ENCODE measurements at places on chromosomes 7 and 10.

GRCh38 chr10:6721480-6721879 lies 141.4 kb upstream of the PRKCQ start:
- peaks cover 56% of the 10 kb centered on the region for H3K27me3 ChIP-seq
- H3K4me1 ChIP-seq = peaks cover 11% of the 10 kb centered on the region
- H3K4me3 ChIP-seq = no peak overlapping the region
- peaks cover 2% of the 10 kb centered on the region for H3K36me3 ChIP-seq

DNA sequence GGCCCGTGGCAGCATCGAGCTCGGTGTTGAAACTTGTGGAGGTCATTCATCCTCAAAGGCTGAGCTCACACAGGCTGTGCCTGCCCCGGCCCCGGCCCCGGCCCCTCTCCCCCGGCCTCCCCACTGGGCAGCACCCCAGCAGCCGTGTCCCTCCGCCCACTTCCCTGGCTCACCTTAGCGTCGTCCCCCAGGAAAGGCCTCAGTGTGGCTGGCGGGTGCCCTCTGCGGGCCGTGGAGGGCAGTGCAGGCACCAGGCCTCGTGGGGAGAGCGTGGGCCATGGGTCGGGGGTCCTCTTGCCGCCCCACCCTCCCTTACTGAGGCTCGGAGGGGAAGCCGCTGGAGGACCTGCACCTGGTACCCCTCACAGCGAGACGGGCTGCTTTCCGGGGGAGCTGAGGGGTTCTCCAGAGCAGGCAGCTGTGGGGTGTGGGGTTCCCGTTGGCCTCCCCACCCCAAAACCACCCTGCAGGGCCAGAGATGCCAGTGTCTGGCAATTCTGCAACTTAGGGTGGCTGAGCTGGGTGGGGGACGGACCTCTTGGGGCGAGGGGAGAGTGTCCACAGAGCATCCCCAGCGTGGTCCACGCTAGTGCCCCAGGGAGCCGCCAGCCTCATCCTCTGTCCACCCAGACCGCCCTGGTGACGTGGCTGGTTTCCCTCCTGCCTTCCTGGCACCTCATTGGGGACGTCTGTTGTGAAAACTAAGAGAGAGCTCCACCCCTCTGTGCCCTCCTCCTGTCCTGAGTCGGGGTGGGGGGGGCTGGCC lies 44.2 kb upstream of the DPYSL4 start:
- no peak overlapping the region for H3K27ac ChIP-seq
- DNase-seq = peak; percentile 69
- no peaks in the 10 kb centered on the region for H3K36me3 ChIP-seq
- H3K4me1 ChIP-seq = no peaks in the 10 kb centered on the region

DNA sequence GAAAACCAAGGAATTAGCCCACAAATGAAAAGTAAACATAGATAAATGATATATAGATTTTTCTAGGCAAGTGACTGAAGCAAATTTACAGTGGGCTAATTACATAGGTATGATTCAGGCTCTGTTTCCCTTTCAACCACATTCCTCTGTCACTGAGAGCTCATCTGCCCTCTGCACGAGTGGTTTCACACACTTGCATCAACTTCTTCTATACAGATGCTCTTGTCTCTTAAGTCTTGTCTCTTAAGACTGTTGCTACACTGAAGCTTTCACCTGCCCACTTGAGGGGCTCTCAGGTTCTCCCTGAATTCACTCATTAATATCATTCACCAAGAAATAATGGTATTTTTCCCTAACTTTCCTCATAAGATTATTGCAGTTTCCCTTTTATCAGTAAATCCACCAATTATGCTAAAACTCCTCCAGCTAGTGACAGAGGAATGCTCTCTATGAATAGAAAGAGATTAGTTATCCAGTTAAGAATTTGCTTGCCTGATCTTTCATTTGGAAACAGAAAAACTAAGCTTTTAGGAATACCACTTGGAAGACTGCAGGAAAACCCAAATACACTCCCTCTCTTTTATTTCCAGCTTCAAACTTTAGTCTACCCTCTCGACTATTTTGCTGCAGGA lies 95.7 kb downstream of the ELAPOR2 start:
- peak overlapping the region; percentile 58 for H3K4me3 ChIP-seq
- peaks cover 18% of the 10 kb centered on the region for H3K36me3 ChIP-seq
- DNase-seq = peak; percentile 37
- peaks cover 29% of the 10 kb centered on the region for H3K4me1 ChIP-seq

DNA sequence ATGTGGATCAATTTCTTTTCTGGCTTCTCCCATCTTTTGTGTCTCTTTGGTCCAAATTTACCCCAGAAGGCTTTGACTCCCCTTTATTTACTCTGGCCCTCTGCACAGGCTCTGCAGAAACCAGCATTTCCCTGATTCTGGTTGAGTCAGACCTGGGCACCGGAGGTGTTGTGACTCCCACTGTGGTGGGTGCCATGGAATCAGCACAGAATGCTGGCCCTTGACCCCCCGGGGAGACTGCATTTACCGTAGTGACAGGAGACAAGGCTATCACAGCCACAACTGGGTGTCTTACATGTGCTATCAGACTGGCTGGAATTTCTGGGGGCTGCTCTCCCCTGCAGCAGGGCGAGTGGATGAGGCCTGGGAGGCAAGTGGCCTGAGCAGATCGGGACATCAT lies 37.6 kb downstream of the PLXDC2 start:
- no peaks in the 10 kb centered on the region for H3K4me1 ChIP-seq
- no peak overlapping the region for H3K27ac ChIP-seq
- no peak overlapping the region for H3K4me3 ChIP-seq
- no peaks in the 10 kb centered on the region for H3K27me3 ChIP-seq
- DNase-seq = no peak
- no peaks in the 10 kb centered on the region for H3K36me3 ChIP-seq

- peak overlapping the region; percentile 31 for H3K27ac ChIP-seq
- peaks cover 21% of the 10 kb centered on the region for H3K4me1 ChIP-seq
- peak overlapping the region; percentile 47 for H3K4me3 ChIP-seq
- H3K27me3 ChIP-seq = peaks cover 45% of the 10 kb centered on the region
- DNase-seq = peak; percentile 20
- H3K36me3 ChIP-seq = peaks cover 16% of the 10 kb centered on the region
Observed at GRCh38 chr10:91378061-91378460, 32.1 kb upstream of the HECTD2 start.

DNA sequence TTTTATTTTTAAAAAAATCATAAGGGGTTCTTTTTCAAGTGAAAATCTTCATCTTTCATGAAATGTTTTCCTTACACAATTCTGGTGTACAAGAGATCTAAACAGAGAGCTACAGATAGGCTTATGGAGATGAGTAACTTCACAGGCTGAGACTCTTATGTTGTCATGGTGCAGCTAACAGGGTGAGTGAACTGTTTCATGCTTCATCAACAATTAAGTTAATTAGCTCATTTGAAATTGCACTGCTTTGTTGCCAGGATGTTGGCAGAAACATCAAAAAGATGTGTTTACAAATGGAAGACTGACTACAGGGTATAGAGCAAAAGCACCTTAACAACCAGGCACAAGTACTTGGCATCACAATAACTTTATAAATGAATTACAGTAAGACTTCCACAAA lies 230.8 kb downstream of the FOXP2 start:
- H3K27me3 ChIP-seq = no peaks in the 10 kb centered on the region
- no peak overlapping the region for H3K4me3 ChIP-seq
- no peak overlapping the region for H3K27ac ChIP-seq
- no peaks in the 10 kb centered on the region for H3K36me3 ChIP-seq
- DNase-seq = no peak

DNA sequence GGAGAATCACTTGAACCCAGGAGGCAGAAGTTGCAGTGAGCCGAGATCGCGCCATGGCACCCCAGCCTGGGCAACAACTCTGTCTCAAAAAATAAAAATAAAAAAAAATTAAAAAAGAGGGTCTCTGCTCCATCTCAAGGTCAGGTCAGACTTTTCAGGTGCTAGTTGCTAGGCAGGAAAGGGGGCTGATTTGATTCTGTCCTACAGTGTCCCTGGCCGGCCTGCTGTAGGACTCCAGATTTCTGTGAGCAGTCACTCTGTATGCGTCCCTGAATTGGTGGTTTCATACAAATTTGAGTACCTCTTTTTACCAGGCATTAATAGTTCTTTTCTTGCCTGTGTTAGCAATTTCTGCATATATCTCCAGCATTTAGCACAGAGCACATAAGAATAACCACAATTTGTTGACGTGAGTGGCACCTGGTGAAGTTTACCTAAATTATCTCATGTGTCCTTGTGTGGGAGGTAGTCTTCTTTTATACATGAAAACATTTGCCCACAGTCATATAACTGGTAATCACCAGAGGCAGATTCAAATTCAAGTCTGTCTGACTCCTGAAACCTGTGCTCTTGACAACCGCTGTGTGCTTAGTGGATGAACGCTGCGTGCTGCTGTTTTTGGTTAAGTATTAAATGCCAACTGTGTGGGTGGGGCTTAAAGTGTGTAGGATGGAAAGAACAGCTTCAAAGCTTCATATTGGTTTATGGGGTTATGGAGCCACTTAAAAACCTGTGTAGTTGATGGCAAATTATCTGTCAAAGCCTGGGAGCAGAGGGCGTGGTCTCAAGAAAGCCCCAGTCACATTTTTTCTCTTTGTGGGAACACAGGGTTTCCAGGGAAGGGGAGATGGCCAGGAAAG lies 3.2 kb upstream of the ZNF775 start:
- H3K27ac ChIP-seq = peak overlapping the region; percentile 91
- peak; percentile 49 for DNase-seq
- peaks cover 59% of the 10 kb centered on the region for H3K4me1 ChIP-seq
- peak overlapping the region; percentile 67 for H3K4me3 ChIP-seq
- no peaks in the 10 kb centered on the region for H3K27me3 ChIP-seq

- H3K27me3 ChIP-seq = no peaks in the 10 kb centered on the region
- H3K4me1 ChIP-seq = no peaks in the 10 kb centered on the region
- H3K36me3 ChIP-seq = peaks cover 5% of the 10 kb centered on the region
- H3K27ac ChIP-seq = no peak overlapping the region
Observed at GRCh38 chr7:144632724-144633123, 203.1 kb downstream of the TPK1 start.

- H3K36me3 ChIP-seq = no peaks in the 10 kb centered on the region
- no peaks in the 10 kb centered on the region for H3K27me3 ChIP-seq
- H3K4me1 ChIP-seq = peaks cover 14% of the 10 kb centered on the region
- peak overlapping the region; percentile 22 for H3K4me3 ChIP-seq
- DNase-seq = no peak
- peak overlapping the region; percentile 98 for H3K27ac ChIP-seq
Observed at GRCh38 chr7:136130511-136131303, 153.5 kb upstream of the MTPN start.

- H3K27ac ChIP-seq = no peak overlapping the region
- no peak for DNase-seq
- H3K36me3 ChIP-seq = no peaks in the 10 kb centered on the region
- H3K4me3 ChIP-seq = no peak overlapping the region
- no peaks in the 10 kb centered on the region for H3K4me1 ChIP-seq
- H3K27me3 ChIP-seq = peaks cover 49% of the 10 kb centered on the region
Observed at GRCh38 chr10:100776671-100777070, 31.3 kb downstream of the PAX2 start.

- no peaks in the 10 kb centered on the region for H3K36me3 ChIP-seq
- H3K27me3 ChIP-seq = peaks cover 15% of the 10 kb centered on the region
- peak; percentile 38 for DNase-seq
- H3K4me1 ChIP-seq = peaks cover 14% of the 10 kb centered on the region
- H3K27ac ChIP-seq = no peak overlapping the region
- peak overlapping the region; percentile 47 for H3K4me3 ChIP-seq
Observed at GRCh38 chr7:516606-517456, 2.8 kb downstream of the PDGFA start.

DNA sequence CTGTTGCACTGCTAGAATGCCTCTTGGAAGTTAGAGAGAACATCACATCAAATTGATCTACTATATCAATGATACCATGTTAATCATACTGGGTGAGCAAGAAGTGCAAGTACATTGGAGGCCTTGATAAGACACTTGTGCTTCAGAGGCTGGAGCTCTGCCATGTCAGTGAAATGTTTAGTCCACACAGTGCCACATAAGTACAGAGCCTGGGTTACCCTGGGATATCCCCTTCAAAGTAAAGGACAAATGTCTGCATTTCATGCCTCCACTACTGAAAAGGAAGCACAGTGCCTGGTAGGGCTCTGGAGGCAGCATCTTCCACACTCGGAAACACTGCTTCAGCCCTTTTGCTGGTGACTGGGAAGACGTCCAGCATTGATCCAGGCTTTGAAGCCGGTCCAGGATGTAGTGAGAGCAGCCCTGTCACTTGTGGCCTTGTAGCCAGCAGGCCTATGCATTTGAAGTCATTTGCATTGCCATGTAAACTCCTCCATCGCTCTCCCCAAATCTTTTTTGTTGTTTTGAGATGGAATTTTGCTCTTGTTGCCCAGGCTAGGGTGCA lies 15.7 kb upstream of the STN1 start:
- H3K4me1 ChIP-seq = no peaks in the 10 kb centered on the region
- no peak overlapping the region for H3K4me3 ChIP-seq
- no peak overlapping the region for H3K27ac ChIP-seq
- no peaks in the 10 kb centered on the region for H3K36me3 ChIP-seq
- H3K27me3 ChIP-seq = no peaks in the 10 kb centered on the region

- H3K27me3 ChIP-seq = no peaks in the 10 kb centered on the region
- DNase-seq = no peak
- no peaks in the 10 kb centered on the region for H3K36me3 ChIP-seq
- no peak overlapping the region for H3K27ac ChIP-seq
- no peaks in the 10 kb centered on the region for H3K4me1 ChIP-seq
Observed at GRCh38 chr7:16129431-16130110, 291.8 kb downstream of the CRPPA start.

DNA sequence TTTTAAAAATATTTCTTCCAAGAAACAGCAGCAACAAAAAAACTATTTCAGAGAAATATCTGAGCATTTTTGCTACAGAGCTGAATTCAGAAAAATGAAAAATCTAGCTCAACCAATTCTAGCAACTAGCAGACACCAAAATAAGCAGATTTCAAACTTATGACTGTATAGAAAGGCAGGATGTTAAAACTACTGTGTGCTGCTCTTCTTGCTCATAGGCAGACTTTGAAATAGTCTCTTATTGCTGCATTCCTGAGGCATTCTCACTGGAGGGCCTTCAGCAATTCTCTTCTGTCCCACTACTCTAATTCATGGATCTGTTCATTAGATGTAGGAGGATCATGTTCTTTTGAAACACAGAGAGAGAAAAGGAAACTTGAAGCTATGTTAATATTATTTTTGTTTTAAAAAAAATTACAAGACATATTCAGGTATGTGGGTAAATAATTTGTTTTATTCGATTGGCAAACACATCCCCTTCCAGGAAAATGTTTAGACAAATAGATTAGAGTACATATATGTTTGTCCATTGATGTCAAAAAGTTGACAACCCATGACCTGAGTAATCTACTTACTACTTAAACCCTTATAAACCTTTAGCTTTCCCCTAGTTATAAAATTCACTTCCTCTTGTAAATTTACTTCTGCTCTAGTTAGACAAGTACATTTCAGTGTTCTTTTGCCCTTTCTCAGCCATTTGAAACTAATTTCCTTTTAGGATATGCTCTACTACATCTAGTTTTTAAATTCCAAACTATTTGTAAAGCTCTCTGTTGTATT lies 428.2 kb upstream of the POT1 start:
- no peaks in the 10 kb centered on the region for H3K4me1 ChIP-seq
- H3K27me3 ChIP-seq = no peaks in the 10 kb centered on the region
- no peak overlapping the region for H3K27ac ChIP-seq
- DNase-seq = no peak
- no peaks in the 10 kb centered on the region for H3K36me3 ChIP-seq

DNA sequence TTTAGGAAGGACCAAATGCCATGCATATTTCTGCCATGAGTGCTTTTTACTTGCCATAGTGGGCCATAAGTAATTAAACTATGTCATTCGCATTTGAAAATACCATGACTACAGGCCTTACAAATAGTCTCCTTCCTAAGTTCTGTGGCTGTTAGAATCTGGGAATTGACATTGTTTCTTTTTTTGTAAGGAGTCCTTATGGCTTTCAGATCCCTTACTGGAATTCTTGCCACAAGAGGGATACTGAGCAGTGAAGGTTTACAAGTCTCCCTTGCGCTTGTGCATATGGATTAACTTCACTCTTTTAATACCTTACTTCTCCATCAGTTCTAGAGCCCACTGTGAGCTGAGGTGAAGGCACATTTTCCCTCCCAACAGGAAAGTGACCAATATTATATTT lies 166.0 kb downstream of the NRG3 start:
- no peak overlapping the region for H3K4me3 ChIP-seq
- no peaks in the 10 kb centered on the region for H3K4me1 ChIP-seq
- H3K27me3 ChIP-seq = no peaks in the 10 kb centered on the region
- no peak for DNase-seq
- H3K27ac ChIP-seq = no peak overlapping the region

All from activated T-cell treated with anti-CD3 and anti-CD28 coated beads, Interleukin-2, amount 50 U/mL, for 72 hours (primary cell).